Hematopoietic multipotent progenitor cell (in vitro differentiated cells): ENCODE measurements at places on chromosomes 5 and 9. TPM values are rescaled to one million over a fixed set of nuclear protein-coding genes. Genes with fewer than 3 reads are reported as not detected.

The CCNI2 gene
- total RNA-seq = 0.27 TPM

The PCDHGC5 gene
- total RNA-seq = 0.27 TPM

The BARHL1 gene
- total RNA-seq = not detected

DNA sequence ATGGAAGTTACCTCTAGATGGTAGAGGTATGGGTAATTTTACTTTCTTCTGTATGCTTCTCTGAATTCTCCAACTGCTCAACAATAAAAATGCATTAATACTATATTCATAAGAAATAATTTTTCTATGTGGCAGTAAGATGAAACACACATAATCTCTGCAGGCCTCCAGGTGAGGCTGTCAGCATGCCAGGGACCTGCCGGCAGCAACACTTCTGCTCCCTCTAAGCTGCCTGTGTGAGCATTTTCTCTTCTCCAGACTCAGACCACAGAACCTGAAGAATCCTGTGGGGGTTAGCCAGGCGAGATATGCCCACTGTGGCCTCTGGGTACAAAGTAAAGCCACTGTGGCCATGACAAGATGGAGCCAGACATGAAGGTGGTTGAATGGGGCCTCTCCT lies 316.3 kb downstream of the EBF1 start:
- no peak for DNase-seq

- no peak for DNase-seq
Observed at GRCh38 chr5:132915681-132916080, 42.2 kb downstream of the LEAP2 start.

DNA sequence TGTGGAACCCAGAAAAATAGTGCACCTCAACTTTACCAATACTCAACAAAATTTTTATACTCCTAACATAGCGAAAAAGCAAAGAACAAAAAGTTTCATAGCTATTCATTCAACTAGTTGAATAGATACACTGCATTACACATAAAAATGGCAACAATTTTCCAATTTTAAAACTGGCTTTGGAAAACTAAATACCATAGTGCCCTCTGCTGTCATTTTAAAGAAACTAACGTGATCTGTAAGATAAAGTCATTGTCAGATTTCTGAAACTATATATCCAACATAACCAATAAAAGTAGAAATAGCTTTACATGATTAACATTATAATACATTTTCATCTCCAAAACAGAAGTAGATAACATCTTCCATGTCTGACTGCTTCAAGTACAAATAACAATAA lies 31.6 kb downstream of the DTWD2 start:
- no peak for DNase-seq

GRCh38 chr9:130522233-130522808 lies 57.1 kb upstream of the FUBP3 start:
- no peak for DNase-seq

DNA sequence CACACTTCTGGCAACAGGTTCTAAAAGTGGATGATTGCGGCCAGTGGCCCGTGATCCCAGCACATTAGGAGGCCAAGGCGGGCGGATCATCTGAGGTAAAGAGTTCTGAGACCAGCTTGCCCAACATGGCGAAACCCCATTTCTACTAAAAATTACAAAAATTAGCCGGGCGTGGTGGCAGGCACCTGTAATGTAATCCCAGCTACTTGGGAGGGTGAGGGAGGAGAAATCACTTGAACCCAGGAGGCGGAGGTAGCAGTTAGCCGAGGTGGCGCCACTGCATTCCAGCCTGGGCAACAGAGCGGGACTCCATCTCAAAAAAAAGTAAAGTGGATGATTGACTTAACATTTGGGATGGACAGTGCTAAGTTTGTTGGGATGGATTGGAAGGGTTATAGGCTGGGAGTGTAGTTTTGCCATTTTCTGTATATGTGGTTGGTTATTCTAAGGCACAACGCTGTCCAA lies 3.4 kb downstream of the MATR3 start:
- no peak for DNase-seq
